ENCODE measurements at places on chromosomes 13 and 19. TPM values are rescaled to one million over a fixed set of nuclear protein-coding genes. Genes with fewer than 3 reads are reported as not detected.

The FUZ gene
- 7.8 TPM for total RNA-seq

The KDELR1 gene
- 73.8 TPM for total RNA-seq

The SIGLEC8 gene
- 1.4 TPM for total RNA-seq

DNA sequence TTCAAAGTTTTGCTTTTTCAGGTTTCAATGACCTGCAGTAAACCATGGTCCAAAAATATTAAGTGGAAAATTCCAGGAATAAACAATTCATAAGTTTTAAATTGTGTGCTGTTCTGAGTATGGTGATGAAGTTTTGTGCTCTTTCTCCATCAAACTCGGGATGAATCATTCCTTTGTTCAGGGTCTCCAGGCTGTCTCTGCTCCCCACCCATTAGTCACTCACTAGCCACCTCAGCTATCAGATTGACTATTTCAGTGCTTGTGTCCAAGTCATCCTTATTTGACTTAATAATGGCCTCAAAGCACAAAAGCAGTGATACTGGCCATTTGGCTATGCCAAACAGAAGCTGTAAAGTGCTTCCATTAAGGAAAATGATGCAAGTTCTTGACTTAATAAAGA is 1140.4 kb downstream of the EFNB2 start:
- DNase-seq = no peak

DNA sequence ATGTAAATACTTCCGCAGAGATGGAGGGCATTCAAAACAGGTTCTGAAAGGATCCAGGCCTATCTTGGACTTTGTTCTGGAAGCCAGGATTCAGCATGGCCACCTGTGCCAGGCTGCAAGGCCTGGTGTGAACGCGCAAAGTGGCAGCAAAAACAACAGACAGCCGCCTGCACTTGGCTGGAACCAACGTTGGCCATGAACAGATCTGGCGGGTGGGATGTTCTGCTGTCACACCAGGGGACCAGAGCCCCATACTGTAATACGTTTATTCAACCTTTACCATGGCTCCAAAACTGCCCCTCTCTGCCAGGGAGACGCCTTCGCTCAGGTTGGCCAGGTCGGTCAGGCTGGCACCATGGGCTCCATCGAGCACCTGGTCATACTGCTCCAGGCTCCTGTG is 69.7 kb downstream of the EPS15L1 start:
- DNase-seq = peak; percentile 38

DNA sequence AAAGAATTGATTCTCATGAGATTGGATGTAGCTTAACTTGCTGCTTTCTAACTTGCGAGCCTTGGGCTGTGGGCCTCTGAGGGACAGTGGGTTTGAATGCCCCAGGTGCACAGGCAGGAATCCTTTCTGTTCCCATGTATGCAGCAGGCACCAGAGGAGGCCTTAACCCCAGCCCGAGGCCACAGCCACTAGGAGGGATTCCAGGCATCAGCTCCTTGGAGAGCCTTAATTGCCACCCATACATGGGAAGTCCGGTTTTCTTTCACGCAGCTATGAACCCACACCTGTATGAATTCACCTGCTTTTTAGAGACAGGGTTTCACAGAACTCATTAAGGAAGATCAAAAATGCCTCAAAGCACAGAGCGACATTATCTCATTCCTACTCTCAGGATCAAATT is 117.9 kb downstream of the CRYL1 start:
- DNase-seq = no peak

- DNase-seq = no peak
Observed at GRCh38 chr13:111537115-111537728, 216.8 kb downstream of the TEX29 start.

GRCh38 chr13:43156916-43157315 is 133.5 kb downstream of the DNAJC15 start:
- no peak for DNase-seq

DNA sequence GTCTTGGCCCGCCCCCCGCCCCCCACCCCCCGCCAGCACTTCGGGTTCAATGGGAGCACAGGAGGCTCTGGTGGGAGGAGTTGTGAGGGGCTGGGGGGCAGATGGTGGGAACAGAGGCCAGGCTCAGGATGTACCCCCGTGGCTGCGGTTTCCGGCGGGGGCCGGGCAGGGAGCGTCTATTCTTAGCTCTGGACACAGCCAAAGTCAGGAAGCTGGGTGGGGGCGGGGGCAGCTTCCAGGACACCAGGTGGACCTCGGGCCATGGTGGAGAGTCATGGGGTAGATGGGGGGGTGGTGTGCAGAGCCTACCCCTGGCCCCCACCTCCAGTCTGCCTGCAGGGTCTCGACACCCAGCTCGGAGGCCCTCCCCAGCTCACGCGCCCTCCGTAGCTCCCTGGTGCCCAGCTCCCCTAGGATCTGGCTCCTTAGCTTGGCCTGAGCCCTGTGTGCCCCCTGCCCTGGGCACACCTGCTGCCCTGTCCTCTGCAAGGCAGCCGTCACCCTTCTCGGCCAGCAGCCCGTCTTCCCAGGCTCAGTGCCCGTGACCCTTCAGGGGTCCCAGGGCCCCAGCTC is 2.2 kb upstream of the TBXA2R start:
- peak; percentile 60 for DNase-seq

- no peak for DNase-seq
Observed at GRCh38 chr13:47990920-47991466, 10.1 kb downstream of the SUCLA2 start.

DNA sequence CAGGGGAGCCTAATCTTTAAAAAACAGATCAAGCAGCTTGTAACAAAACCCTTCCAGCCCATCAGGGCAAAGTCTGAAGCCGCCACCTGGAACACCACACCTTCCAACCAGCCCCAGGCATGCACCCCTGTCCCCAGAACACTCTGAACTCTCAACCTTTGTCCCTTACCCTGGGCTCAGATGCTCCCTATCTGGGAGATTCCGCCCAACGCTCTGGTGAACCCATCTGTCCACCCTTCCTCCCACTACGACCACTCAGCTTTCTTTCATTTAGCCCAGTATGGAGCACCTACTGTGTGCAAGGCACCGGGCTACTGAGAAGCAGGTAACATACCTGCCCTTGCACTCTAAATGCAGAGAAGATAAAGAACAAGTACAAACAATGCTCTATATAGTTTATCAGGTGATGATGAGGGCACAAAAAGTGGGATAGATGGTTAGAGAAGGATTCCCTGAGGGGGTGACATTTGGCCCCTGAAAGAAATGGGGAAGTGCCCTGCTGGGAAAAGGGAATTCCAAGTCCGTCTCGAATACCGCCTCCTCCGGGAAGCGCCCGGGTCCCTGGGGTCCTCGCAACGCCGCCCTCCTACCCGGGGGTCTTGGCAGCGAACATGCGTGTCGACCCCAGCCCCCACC is 629 bp downstream of the PEPD start:
- DNase-seq = peak; percentile 87

DNA sequence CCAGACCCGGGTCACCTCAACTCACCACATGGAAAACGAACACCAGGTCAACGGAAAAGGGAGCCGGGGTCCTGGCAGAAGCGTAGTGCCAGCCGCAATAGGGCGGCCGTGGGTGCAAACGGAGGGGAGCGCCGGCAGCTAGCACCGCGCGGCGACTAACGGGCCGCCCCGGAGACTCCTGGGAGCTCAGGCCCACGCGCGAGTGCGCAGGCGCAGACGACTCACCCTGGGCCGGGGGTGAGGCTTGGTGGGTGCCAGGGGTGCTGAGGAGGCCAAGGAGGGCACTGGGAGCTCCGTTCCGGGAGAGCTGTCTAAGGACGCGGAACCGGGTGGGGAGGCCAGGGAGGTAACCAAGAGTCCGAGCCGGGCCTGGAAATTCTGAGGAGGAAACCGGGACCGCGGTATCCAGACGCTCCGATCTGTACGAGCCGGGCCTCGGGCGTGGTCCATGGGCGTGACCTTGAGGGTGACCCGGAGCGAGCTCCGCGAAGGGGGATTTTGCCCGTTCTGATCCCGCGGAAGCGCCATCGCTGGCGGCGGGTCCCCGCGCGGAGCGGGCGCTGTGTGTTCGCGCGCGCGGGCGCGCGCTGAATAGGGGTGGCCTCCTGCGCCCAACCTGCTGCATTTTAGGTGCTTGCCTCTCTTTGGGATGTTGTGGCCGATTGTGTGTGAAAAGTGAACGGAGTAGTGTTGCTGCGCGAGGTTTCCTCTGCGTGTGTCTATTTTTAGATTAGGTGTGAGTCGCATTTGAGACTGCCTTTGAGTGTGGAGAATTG is at the start of gene ZNF382:
ZNF382 (plus strand) TSS at position 213 of the 776 bp plus-strand sequence. CDS start 4,602 bp downstream, outside the sequence.
- peak; percentile 80 for DNase-seq

GRCh38 chr19:7483720-7484201 is 5.1 kb downstream of the PEX11G start:
- DNase-seq = no peak

- DNase-seq = no peak
Observed at GRCh38 chr13:39900106-39900750, 244.8 kb downstream of the COG6 start.

DNA sequence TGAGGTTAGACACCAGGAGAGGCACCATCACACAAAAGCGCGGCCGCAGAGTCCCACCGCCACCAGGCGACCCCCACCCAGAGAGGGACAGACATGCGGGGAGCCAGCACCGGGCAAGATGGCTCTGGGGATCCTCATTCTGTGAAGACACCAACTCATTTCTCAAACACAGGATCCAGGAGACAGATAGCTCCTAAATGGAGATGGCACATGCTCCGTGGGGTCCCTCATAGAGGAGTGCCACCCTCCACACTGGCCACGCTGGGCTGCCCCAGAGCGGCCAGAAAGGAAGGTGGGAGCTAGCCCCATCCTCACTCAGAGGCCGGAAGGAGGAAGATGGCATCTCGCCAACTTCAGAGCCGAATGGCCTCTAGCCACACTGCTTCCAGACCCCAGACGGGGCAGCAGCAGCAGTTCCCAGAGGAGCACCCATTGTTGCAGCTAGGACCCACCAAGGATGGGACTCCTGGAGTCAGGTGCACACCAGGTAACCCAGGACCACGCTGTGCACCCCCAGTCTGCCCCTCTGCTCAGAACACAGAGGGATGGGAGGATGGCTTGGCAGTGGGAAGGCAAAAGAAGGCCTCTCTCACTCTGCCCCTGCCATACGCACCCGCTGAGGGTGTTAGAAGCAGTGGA is 78.6 kb downstream of the ZIC5 start:
- DNase-seq = no peak

DNA sequence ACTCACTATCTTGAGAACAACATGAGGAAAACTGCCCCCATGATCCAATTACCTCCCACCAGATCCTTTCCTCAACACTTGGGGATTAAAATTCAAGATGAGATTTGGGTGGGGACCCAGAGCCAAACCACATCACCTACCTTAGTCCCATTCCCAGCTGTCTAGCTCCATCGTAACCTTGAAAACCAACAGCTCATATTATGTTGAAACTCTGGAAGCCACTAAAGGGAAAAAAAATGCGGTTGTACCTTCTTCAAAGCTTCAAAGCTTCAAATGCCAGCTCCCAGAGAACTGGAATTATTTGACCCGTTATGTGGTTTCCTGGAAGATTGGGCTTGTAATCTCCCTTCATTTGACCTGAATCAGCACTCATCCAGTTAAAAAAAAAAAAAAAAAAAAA is 223.1 kb upstream of the GPC6 start:
- no peak for DNase-seq

DNA sequence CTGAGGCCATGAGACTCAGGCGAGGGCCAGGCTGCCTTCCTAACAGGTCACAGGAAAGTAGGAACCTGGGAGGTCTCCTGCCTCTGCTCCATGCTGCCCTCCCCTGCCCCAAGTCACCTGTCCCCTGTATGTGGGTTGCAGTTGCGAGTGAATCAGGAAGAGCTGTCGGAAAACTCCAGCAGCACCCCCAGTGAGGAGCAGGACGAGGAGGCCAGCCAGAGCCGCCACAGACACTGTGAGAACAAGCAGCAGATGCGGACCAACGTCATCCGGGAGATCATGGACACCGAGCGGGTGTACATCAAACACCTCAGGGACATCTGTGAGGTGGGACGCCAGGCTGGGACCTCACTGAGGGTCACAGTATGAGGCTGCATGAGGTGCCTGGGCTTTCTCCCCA is 22.8 kb upstream of the C1QTNF9 start:
- DNase-seq = no peak

DNA sequence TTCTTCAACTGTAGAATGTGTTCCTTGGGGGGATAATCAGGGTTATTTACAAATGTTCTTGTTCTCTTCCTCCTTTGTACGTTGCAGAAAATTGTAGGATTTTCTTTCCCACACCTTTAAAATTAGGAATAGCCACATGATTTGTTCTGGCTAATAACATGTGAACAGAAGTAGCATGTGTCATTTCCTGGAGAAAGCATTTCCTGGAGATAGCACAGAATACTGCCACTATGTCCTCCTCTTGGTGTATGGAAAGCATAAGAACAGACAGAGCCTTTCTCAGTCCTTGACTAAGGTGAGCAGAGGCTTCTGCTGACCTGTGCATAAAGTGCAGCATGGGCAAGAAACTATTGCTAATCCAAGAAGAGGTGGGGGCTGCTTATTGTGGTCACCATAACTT is 101.8 kb downstream of the FAM216B start:
- no peak for DNase-seq

GRCh38 chr19:366951-367350 is 22.4 kb upstream of the MIER2 start:
- no peak for DNase-seq

- no peak for DNase-seq
Observed at GRCh38 chr13:22940736-22941135, 240.0 kb upstream of the SGCG start.

DNA sequence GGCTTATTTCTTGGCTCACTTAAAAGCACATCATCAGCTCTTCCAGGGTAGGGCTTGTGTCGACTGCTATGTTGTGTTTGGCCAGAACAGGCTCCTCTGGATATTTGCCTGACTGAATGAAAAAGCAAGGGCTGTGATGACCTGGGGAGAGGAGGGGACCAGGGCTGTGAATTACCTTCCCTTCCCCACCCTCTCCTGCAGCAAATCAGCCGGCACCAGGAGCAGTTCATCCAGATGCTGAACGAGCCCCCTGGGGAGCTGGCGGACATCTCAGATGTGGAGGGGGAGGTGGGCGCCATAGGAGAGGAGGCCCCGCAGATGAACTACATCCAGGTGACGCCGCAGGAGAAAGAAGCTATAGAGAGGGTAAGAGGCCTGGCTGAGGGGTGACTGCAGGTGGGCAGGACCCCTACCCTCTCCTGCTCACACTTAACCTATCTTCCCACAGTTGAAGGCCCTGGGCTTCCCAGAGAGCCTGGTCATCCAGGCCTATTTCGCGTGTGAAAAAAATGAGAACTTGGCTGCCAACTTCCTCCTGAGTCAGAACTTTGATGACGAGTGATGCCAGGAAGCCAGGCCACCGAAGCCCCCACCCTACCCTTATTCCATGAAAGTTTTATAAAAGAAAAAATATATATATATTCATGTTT is 4.4 kb downstream of the GADD45GIP1 start:
- no peak for DNase-seq

Measured in right lobe of liver (tissue), 6 donors.